ENCODE measurements at places on chromosomes 2 and 18.

GRCh38 chr2:101644842-101645383, 52.6 kb upstream of the MAP4K4 start:
- no peak for DNase-seq

- DNase-seq, result no peak
Observed at GRCh38 chr2:210839450-210839849, 283.1 kb downstream of the CPS1 start.

GRCh38 chr2:218081695-218082094, 12.6 kb downstream of the RUFY4 start:
- DNase-seq, result no peak

- DNase-seq, result peak; percentile 5
Observed at GRCh38 chr2:214960677-214961076, 151.2 kb upstream of the BARD1 start.

Measured in LHCN-M2 (cell line).